CD4-positive, alpha-beta T cell treated with Interleukin-6 at 100 ng/mL for 8 hours (primary cell): ENCODE measurements at places on chromosomes 3 and 15.

GRCh38 chr15:74620636-74621545, 5.3 kb downstream of the CLK3 start:
- peak; percentile 70 for DNase-seq

DNA sequence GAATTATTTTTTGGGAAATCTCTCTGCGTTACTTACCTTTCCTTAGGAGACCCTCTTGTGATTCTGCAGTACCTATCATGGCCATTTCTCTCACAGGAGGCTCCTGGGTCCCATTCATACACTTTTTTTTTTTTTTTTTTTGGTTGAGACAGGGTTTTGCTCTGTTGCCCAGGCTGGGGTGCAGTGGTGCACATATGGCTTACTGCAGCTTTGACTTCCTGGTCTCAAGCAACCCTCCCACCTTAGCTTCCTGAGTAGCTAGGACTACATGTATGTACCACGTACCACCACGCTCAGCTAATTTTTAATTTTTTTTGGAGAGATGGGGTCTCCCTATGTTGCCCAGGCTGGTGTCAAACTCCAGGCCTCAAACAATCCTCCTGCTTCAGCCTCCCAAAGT, 36.1 kb downstream of the TRAK1 start:
- DNase-seq = no peak

DNA sequence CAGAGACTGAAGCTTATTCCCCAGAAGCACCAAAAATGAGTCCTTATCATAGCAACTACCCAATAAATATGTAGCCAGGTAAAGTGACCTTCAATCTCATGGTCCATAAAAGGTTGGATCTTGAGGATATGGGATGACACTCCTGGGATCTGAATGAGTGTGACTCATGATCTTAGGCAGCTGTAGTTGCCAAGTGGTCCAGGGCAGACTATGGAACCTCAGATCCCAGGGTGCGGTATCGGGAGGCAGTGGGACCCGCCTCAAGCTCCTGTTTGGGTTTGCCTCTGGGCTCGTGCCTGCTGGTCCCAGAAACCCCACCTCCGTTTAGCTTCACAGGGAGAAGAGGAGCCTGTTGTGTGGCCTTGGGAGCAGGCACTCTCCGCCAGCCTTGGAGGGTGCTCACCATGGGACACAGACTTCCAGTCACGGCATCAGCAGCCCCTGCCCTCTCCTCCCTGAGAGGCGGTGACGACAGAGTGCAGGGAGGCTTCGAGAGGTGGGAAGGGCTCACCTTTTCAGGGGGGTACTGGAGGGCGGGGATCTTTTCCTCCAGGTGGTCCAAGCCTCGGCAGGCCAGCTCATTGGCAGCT, 8.1 kb downstream of the PLIN1 start:
- DNase-seq = no peak

- no peak for DNase-seq
Measured at GRCh38 chr3:150765949-150766720, 3.2 kb upstream of the SIAH2 start.

- DNase-seq = no peak
Measured at GRCh38 chr15:29289173-29289572, 19.6 kb upstream of the NSMCE3 start.

DNA sequence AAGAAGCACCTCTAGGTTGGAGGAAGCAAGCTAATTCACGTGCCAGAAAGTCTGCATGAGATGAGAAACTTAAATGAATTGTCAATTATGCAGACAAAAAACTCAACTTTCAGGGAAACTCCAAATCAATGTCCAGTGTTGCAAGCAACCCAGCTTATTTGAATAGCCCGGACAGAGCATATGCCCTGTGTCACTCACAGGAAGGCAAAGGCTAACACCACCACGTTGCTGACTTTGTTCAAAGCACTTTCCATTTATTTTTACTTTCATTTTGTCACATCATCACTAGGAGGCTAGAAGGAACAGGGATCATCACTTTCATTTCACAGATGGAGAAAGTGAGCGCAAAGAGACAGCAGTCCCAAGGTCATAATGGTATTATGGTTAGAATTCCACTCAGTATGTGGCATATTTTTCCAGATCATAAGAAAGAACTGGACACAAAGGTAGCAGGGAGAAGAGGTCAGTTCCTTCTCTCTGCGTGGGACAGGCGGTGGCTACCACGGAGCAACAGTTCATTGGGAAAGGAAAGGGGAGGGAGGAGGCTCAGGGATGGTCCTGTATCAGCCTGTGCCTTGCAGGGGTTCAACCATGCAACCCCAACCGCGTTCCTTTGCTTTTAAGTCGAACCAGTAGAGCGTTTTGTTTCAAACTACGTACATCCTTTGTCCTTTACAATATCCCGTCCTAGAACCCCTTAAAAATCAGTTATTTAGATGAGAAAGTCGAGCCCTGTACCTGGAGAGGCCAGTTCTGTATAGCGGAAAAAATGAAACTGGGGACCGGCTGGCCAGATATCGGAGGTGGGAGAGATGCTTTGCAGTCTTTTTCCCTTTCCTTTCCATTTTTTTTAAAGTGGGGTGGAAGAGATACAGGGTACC, 1.1 kb downstream of the HEG1 start:
- peak; percentile 39 for DNase-seq

- no peak for DNase-seq
Measured at GRCh38 chr3:128254967-128255366, 101.7 kb downstream of the EEFSEC start.

GRCh38 chr15:50128266-50128665, 9.2 kb upstream of the ATP8B4 start:
- DNase-seq = no peak

GRCh38 chr15:98905963-98906711, 101.5 kb downstream of the PGPEP1L start:
- no peak for DNase-seq

DNA sequence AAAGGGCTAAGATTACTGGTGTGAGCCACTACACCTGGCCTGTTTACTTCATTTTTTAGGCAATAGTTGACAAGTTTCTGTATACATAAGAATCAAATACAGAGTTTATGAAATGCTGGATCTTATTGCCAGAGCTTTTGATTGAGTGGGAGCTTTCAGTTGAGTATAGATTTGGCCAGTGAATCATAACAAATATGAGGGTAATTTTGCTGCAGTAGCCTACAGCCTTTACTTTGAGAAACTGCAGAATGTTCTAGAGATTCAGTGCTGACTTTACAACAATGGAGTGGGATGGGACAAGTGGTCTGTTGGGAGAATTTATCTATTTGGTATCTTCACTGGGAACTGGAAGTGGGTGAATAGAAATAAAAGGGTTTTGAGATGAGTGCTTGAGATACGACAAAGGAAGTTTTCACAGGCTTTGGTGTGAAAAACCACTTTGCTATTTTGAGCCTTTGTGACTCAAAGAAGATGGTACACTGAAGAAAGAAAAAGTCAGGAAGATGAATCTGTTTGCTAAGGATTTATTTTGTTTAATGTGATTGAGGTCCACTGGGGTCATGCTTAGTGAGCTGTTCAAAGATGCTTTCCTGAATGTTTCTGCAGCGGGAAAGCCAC, 227.8 kb downstream of the UBE2E2 start:
- no peak for DNase-seq

GRCh38 chr3:1131166-1131565, 38.3 kb downstream of the CNTN6 start:
- DNase-seq = no peak

DNA sequence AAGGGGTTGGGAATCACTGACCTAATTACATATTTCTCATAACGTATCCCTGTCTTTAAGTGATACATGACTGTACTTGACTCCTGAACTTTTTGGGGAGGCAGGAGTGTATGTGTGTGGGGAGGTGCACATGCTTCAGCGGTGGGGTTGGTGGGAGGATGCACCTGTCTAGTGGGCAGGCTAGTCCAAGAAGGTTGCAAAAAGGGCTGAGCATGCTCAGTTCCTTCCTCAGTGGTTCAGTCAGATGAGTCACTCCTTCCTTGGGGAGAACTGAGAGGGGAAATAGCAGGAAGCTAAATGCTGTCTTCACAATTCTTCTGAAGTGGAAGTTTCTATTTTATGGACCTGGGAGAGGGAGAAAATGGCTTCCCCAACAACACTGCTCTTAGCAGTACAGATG, 24.6 kb upstream of the AP4E1 start:
- DNase-seq = peak; percentile 34

DNA sequence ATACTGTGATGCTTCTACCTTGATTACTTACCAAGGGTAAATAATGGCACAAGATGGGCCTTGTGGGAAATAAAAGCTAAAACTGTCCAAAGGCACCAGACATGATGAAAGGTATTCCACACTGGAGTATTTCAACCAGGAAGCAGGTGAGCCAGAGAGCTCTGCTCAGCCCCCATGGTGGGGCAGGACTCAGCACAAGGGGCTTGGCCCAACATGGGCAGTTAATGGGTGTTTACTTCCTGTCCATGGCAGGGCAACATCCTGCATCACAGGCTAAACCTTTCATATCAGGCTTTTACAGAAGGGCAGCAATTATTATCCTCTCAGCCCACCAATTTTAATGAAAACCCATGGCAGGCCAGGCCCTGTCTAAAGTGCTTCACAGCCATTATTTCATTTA, 38.2 kb downstream of the MAGI1 start:
- DNase-seq = no peak

DNA sequence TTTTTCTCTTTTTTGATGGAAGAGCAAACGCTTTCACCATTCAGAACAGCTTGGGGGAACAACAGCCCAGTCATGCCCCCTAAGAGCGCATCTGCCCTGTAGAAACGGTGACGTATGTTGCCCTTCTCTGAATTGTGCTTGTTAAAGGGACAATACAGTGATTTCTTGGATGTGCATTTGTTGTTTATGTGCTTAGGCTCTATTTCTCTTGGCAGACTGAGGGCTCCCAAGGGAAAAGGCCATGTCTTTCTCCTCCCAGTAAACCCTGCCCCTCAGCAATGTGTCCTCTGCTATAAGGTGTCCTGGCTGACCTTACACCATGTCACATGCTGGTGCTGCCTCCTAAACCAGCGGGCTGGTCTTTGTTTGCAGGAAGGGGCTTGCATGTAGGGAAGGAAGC, 346.1 kb downstream of the EPHB1 start:
- no peak for DNase-seq

- DNase-seq = no peak
Measured at GRCh38 chr15:73869216-73869995, 4.0 kb upstream of the TBC1D21 start.

DNA sequence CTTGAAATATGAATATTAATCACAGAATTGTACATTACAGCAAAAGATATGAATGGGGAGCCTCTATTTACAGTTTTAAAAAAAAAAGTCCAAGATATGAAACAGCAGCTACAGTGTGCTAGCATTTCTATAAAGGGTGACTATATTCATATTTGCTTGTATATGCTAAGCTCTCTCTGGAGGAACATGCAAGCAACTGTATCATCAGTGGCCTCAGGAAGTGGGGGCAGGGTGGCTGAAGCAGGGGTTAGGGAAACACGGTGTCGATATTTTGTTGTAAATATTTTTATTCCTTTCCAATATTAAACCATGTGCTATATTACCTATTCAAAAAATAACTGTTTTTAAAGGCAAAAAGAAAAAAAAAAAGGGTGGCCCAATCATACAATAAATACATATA, 2.3 kb downstream of the UACA start:
- DNase-seq = no peak

- no peak for DNase-seq
Measured at GRCh38 chr3:10855083-10855870, 39.2 kb downstream of the SLC6A11 start.

- DNase-seq = no peak
Measured at GRCh38 chr3:149151843-149152242, 22.4 kb downstream of the HPS3 start.

- DNase-seq = no peak
Measured at GRCh38 chr3:143330296-143330868, 210.8 kb downstream of the CHST2 start.

DNA sequence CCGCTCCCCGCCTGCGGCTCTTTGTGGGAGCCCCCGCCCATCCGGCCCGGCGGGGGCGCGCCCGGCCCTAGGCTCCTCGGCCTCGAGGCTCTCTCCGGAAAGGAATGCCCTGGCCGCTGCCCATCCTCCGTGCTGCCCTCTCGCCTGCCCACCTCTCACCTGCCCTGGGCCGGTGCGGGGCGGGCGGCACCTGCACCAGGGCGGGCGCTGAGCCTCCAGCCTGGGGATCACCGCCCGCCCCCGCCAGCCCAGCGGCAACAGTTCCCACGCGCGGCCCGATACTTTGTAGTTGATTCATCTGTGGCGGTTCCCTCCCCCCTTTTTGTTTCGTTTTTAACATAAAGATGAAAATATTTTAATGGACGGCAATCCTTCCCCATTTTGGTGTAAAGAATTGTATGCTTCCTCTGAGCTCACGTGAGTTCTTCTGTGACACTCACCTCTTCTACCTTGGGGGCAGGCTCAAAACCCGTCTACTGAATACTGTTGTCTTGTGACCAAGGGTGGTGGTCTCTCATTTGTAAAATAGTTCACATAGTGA, 1.9 kb downstream of the KLF13 start:
- peak; percentile 58 for DNase-seq

DNA sequence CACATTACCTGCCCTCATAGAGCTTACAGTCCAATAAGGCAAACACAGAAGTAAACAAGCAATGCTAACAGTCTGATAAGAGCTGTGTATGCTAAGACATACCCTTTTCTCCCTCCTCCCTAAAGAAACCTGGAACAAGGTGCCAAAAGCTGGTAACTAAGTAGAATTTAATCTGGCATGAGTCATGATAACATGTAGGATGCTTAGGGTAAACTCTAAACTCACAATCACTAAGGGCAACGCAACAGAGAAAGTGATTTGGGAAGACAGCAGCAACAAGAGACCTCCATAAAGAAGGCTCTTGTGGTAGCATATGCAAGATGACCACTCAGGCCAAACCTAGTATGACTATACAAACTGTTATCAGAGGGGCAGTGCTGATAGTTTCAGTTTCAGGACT, 55.5 kb downstream of the MYO1E start:
- DNase-seq = no peak

- no peak for DNase-seq
Measured at GRCh38 chr3:159540882-159541495, 447.6 kb upstream of the IL12A start.

GRCh38 chr3:72791161-72791560, 57.1 kb downstream of the SHQ1 start:
- DNase-seq = no peak

- no peak for DNase-seq
Measured at GRCh38 chr3:13954741-13955483, 75.0 kb upstream of the WNT7A start.

- DNase-seq = no peak
Measured at GRCh38 chr3:127438371-127438770, 150.5 kb upstream of the PRR20G start.

- DNase-seq = no peak
Measured at GRCh38 chr3:123046262-123047061, 18.9 kb upstream of the SEMA5B start.

- DNase-seq = no peak
Measured at GRCh38 chr15:95739131-95739530, 591.4 kb upstream of the NR2F2 start.

- DNase-seq = no peak
Measured at GRCh38 chr3:15204005-15204404, 2.0 kb upstream of the CAPN7 start.

- DNase-seq = no peak
Measured at GRCh38 chr3:170750478-170750830, 119.5 kb downstream of the RPL22L1 start.

GRCh38 chr3:23985747-23986544, 40.9 kb downstream of the NR1D2 start:
- DNase-seq = no peak

- peak; percentile 30 for DNase-seq
Measured at GRCh38 chr3:13110678-13111116, 37.5 kb upstream of the IQSEC1 start.
